LoVo (cell line): ENCODE measurements at places on chromosomes 1 and 21.

GRCh38 chr1:204909109-204909508 lies 38.4 kb downstream of the NFASC start:
- no peak for DNase-seq

DNA sequence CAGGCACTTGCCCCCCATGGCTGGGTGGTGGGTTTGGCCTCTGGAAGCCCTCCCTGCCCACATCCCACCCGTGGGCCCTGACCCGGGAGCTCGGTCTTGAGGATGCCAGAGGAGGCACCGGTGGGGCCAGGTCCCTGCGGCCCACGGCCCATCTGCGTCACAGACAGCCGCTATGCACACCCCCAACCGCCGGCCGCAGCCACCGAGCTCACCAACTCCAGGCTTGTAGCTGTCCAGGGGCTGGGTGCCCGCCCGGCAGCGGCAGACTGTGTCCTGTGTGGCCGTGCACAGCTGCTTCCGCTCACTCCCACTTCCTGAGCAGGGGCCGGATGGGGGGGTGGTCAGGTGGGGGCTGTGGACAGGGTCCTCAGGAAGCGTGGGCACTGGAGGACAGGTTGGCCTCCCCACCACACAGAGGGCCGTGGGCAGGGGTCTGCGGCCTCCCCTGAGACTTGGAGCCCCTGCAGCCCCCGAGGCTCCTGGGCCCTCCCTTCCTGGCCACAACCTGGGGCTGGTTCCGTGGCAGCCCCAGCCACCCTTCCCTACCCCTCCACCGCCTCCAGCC lies 1.1 kb downstream of the TNFRSF4 start:
- DNase-seq, result no peak

- no peak for DNase-seq
Observed at GRCh38 chr1:55400508-55400907, 185.3 kb upstream of the USP24 start.

DNA sequence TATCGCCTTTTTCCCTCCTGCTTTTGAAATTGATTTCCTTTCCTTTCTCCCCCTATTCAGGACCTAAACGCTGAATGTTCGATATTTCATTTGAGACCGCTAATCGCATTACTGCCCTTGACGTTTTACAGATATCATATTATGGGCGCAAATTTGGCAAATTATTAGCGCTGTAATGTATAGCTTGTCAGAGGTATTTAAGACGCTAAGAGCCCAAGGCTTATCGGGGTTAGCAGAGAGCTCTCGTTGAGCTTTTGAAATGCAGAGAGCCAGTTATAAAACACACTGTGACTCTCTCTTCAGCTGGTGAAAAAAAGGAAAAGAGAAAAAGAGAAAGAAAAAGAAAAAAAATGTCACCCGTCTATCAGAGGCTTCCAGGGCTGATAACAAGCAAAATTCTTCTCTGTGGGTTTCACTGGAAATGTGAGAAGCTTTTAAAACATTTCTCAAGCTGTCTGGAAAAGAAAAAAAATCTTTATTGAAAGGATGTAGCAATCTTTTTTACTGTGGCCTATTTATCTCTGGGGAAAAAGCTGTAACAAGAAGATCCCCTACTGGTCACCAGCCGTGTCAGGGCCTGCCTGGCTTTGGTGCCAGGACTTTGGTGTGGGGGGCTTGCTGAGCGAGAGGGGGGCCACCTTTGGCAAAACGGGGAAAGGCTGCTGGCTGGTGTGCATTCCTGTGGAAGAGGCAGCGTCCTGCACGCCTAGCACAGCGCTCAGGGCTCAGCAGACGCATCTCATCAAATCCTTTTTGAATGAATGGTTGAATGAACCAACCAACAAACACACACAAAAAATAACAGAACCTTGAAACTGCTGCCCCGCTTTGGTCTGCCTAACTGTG lies 119.8 kb downstream of the RNF220 start:
- no peak for DNase-seq

- peak; percentile 59 for DNase-seq
Observed at GRCh38 chr1:167059045-167059808, 30.9 kb downstream of the GPA33 start.

DNA sequence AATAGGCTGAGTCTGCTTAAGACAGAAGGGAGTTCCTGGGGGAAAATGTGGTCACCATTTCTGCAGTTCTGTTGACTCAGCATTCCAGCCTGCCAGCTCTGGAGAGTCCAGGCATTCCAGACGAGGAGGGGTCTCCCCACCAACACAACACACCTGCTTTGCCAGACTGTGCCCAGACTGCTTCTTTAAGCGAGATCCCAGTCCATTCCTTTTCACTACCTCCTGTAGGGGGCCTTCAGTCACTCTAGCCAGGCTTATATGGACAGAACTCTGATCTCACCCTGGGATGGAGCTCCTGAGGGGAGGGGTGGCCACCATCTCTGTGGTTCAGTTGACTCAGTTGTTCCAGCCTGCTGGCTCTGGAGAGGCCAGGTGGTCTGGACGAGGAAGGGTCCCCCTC lies 48.5 kb downstream of the UBE2U start:
- DNase-seq, result no peak

GRCh38 chr1:215114154-215114933 lies 31.8 kb downstream of the KCNK2 start:
- peak; percentile 61 for DNase-seq

DNA sequence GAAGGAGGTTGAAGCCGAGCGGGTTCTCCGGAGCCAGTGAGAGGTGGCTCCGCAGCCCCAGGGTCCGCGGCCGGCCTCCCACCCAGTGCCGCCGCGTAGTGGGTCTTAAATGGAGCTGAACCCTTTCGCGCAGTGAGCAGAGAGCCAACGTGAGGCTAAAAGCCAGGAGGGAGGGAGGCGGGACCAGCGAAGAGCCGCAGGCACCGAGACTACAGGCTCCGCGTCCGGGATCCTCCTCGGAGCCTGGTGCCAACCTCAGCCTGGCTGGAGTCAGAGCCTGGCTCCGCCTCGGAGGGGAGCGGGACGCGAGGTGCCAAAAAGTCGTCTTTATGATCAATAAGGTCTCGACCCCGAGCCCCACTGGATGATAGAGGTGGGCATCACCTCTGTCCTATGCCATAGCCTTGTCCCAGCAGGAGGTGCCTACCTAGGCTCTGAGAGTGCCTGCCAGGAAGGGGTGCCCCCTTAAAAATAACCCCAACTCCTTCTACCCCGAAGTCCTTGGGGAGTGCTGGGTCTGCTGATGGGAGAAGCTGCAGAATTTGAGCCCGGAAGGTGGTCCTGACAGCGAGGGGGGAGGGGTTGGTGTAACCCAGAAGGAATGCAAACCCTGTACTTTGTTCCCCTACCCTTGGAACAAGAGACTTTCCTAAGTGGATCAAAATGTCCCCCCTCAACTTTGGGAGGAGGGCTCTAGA lies 1.6 kb downstream of the IGSF21 start:
- no peak for DNase-seq

- no peak for DNase-seq
Observed at GRCh38 chr1:180981596-180982387, 40.9 kb downstream of the STX6 start.

- DNase-seq, result no peak
Observed at GRCh38 chr1:209657140-209657879, 5.1 kb upstream of the LAMB3 start.

- DNase-seq, result no peak
Observed at GRCh38 chr1:8382608-8383505, 64.9 kb downstream of the SLC45A1 start.

- DNase-seq, result peak; percentile 79
Observed at GRCh38 chr21:45554477-45555175, 12.4 kb upstream of the SLC19A1 start.

DNA sequence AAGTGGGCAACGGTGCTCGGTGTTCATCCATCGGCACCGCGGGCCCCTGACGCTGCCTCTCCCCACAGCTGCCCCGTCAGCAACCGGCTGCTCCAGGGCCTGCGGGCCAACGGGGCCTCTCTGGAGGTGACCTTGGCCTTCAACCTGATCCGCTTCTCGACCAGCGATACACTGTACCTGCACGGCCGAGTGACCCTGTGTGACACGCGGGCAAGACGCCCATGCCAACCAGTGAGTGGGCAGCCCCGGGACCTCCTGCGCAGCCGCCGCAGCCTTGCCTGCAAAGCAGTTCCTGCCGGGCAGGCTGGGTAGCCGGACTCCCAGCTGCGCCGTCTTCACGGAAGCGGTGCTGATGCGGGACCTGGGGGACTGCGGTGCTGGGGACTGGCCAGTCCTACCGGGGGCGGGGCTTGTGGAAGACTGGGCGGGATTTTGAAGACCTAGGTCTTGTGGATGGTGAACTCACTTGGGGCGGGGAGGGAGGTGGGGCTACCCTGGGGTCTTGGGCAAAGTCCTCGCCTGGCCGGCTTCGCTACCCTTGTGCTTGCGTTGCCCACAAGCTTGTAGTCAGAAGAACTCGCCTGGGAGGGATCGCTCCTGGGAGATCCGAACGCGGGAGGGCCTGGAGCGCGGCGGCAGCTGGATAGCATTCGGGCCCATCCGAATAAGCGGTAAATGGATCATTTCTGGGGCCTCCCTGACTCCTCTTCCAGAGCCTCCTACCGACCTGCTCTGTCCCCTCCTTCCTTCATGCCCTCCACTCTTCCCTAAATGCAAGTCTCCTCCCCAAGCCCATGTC lies 8.8 kb upstream of the CEP85 start:
- DNase-seq, result no peak

GRCh38 chr1:164137273-164137925 lies 421.6 kb upstream of the PBX1 start:
- DNase-seq, result no peak

- no peak for DNase-seq
Observed at GRCh38 chr1:52925571-52926005, 1.5 kb upstream of the SCP2 start.

DNA sequence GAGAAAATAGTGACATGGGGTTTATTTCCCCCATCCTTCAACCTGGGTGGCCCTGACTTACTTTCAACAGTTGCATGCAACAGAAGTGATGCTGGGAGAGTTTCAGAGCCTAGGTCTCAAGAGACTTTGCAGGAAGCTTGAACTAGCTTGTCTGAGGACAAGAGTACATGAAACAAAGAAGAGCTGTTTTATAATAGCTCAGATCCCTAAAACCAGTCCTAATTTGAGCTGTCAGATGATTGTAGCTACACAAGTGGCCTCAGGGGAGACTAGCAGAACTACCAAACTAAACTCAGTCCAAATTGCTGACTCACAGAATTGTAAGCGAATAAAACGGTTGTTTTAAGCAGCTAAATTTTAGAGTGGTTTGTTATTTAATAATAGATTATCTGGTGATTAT lies 17.1 kb downstream of the RC3H1 start:
- DNase-seq, result no peak

DNA sequence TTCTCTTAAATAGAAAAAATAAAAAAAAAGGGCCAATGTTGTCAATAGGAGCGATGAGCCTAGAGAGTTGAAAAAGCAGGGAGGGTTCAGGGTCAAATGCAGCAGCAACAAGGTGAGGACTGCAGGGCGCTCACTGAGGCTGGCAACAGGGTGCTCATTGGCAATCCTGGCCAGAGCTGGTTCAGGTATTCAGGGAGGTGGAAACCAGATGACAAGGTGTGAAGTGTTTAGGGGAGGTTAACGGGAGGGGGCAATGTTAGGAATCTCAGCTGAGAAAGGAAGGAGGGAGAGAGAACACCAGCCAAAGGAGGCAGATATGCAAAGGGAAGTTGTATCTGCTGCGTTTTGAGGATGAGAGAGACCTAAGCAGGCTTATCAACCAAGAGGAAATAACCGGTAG lies 129.8 kb upstream of the DAB1 start:
- DNase-seq, result no peak

GRCh38 chr1:65442442-65442841 lies 22.0 kb downstream of the LEPR start:
- no peak for DNase-seq

DNA sequence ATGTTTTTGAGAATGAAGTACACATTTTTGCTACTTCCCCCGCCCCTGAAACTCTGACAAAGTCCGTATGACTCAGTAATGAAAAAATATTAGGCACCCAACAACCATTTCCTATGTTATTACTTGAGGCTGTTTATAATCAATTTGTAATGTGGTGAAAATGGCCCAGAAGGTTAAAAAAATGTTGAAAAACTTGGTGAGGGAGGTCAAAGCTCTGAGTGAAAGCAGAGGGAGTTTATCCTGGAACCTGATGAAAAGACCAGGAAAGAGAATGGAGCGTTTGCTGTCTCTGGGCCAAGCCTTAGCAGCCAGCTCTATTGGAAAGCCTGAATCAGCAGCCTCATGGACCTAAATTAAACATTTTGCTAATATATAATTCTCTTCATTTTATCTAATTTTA lies 367.7 kb upstream of the NEGR1 start:
- no peak for DNase-seq

DNA sequence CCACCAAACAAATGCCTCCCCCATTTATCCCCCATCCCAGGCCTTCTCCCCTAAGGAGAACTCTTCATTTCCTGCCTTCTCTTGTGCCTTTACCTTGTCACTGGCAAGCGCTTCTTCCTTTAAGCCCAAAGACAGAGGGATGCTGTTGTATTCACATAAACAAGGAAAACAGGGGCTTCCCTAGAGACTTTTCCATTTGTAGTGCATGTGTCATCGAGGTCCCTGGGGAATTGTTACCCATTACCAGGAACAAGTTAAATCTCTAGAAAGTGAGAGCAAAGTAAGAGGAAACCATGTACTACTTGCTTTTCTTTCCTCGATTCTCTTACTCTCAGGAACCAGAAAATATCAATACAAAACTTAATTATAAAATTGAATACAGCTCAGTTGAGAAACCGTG lies 114.4 kb upstream of the DPT start:
- no peak for DNase-seq

DNA sequence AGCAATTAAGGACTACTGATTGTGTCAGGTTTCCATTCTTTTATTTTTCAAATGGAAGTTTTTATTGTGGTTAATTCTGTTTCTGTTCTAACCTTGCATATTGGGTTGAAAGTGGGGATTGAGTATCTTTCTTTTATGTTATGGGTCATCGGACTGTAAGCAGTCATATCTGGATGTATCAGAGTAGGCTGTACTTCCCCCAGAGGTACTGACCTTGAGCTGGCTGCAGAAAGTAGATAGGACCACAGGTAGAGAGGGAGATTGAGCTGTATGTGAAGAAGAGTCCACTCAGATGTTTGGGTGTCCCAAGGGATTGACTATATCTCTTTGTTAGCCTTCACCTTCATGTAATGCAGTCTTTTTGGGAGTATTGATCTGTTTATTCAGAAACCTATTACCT lies 20.5 kb upstream of the ALG14 start:
- no peak for DNase-seq

GRCh38 chr1:41239988-41240610 lies 2.0 kb downstream of the SCMH1 start:
- no peak for DNase-seq

DNA sequence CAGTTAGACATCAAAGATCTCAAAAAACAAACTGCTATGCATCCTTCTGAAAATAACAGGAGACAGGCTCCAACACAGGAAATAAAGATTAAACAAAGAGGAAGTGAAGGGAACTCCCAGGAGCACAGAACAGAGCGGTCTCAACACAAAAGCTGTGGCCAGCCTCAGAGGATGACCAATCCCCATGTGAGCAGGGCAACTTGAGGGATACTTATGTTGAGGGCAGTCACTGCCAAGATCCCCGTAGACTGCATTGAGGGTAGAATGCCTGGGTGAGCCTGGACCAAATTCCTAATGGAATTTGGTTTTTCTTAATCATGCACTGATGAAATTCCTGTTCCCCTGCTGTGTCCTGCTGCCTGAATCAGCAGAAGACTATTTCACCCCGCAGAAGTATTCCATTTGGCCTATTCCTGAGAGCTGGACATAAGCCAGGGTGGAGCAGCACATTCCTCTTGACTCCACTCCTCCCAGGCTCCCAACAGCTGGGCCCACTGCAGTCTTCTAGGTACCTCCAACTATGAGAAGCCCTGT lies 49.0 kb downstream of the JAK1 start:
- DNase-seq, result peak; percentile 74

GRCh38 chr1:208142590-208143382 lies 101.4 kb downstream of the PLXNA2 start:
- DNase-seq, result no peak
